ENCODE measurements at places on chromosomes 2 and 18.

DNA sequence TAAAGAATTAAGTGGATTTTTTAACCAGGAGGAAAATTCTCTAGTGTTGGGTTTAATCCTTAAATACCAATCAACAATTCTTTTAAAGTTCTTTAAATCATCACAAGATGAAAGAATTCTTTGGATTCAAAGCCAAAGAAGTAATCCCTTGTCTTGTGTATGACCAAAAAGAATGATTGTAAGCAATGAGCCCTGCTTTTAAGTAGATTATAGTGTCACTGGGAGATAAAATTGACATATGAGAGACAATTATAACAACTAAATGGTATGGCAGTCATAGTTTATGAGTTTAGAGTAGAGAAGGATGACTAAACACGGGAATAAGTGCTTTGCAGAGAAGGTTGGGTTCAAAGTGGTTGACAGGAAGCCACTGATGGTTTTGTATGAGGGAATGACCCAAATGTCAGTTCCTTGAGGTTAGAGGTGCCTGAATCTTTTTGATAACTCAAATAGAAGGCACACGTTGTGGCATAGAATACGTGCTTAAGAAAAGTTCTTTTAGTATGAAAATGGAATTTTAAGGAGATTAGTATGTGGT is 199.6 kb upstream of the TCF4 start:
- DNase-seq: no peak

DNA sequence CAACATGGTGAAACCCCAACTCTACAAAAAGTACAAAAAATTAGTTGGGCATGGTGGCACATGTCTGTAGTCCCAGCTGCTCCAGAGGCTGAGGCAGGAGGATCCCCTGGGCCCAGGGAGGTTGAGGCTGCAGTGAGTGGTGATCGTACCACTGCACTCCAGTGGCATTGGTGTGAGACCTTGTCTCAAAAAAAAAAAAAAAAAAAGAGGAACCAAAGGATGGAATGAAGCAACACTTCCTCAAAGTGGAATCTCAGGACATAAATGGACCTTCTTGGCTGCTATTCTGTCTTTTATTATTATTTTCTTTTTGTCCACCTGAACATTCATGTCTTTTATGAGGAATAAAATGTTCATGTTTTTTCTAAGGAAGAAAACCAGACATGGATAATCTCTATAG is 13.7 kb downstream of the GEMIN6 start:
- no peak for DNase-seq

DNA sequence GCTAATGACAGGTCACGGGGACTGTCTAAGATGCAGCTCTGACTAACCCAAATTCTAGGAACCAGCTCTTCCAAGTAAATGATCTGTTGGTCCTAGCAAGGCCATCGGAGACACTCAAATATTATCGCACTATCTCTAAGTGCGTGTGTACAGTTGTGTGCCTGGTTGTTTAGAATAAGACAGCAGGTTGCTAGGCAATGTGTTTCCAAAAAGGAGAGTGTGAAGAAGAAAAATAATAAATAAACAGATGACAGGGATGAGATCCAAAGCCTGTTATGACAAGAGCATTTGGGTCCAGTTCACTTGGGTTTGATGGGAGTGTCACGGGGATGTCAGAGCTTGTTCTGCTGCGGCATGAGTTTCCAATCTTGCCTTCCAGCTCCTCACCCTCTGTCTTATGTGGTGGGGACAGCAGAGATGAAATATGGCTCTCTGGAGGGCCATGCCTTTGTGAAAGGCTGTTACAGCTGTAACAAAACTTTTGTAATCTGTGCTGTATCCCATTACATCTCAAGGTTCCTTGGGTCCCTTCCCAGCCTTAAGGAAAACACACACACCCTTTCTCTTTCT is 127.5 kb upstream of the TNP1 start:
- DNase-seq: no peak

DNA sequence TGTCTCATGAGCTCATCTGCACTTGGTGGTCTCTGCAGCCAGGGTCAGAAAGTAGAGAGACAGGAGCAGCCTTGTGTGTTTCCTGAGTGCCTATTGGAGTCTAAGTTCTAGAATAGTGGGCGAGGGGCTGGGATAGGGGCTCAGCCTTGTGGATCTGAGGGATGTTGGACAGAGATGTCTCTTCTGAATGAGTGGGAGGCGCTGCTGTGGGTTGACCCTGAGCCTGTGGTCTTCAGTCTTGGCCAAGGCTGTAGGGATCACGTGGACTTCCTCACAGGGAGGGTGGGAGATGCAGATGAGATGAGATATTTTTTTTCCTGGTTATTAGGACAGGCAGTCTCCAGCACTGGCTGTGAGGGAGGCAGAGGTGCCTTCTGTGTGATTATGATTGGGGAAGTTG is 61.8 kb downstream of the RNF144A start:
- no peak for DNase-seq

DNA sequence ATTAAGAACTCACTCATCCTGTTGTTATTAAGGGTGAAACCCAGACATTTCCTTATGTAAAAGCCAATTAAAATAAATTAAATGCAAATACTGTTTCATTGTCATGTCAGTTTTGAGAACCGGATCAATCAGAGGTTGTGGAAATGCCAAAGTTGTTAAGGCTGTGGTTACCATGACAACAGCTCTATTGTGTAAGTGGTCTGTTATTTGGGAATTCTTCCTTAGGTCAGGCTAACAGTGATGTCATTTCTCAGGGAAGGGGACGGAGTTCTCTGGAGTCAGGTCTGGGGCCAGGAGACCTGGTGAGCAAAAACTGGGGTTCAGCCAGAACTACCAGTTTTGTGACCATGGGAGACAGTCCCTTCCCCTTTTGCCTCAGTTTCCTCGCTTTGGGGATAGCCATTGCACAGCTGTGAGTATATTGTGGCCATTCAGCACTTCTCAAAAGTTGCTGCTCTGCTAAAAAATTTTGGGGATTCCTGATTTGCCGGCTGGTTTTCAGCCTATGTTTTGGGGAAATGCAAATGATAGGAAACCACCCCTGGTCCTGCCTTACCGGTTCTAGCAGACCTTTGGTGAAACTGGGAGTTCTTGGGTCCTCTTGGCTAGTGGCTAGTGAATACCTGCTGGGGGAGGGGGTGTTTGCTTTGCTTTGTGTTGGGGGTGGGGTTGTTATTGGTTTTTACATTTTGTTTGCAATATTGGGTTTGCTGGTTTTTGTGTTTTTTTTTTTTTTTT is 21.6 kb downstream of the HPCAL1 start:
- DNase-seq: no peak

Data from choroid plexus epithelial cell (primary cell).